ENCODE measurements at places on chromosomes 1 and 21. TPM values are rescaled to one million over a fixed set of nuclear protein-coding genes. Genes with fewer than 3 reads are reported as not detected.

DNA sequence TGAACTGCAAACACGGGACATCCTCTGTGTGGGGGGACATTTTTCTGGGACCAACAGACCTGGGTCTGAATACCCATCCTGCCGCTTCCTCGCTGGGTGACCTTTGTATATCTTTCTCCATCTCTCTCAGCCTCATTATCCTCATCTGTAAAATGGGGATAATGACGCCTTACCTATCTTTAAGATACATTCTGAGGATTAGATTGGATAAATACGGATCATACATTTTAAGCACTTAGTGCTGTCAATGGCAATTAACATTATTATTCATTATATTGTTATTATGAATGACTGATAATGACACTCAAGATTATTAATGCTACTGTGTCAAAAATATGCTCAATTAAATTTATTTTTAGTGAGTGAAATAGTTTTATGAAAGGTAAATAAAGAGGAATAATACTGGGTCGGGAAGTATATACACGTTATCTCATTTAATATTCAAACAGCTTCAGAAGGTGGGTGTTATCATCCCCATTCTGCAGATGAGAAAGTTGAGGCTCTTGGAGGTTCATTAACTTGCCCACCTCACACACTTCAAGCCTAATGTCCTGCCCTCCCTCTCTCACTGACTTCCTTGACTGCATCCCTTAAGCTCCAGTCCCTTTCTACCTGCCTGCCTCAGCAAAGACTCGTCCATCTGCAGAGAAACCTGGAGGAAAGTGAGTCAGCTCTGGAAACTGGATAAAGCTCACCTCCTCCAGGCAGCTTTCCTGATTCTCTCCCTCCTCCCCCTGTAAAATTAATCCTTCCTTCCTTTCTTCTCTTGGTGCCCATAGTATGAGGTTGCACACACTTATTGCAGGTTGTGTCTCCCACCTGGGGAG is 120.7 kb upstream of the JUN start:
- no peak for DNase-seq

GRCh38 chr1:151058692-151059091 is 730 bp downstream of the CDC42SE1 start:
- DNase-seq: no peak

DNA sequence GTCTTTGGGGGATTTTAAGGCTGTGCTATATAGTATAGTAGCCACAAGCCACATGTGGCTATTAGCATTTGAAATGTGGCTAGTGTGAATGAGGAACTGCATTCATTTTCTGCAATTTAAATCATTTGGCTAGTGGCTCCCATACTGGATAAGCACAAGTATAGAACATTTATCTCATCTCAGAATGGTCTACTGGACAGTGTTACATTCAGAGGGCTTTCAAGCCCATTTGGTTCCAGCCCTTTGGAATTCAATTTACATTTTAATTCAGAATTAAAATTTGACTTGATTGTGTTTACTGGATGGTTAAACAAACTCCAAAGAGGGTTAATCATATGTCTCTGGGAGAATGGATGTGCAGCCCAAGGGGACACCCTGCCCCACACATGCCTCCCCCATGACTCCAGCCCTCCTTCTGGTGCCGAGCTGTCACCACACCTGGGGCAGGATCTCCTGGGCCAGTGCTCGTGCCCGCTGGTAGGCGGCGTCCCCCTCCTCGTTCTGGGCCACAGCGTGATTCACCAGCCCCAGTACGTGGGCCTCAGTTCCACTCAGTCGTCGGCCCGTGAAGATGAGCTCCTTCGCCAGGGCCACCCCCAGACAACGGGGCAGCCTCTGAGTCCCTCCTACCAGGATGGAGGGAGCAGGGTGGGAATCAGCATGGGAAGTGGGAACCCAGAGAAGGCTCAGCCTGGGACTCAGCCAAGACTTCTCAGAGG is 17.2 kb downstream of the ECHDC2 start:
- no peak for DNase-seq

CLEC20A gene
- polyA plus RNA-seq: not detected

- no peak for DNase-seq
These were observed 136.9 kb downstream of the DUSP10 start for GRCh38 chr1:221604948-221605347.

FAM72C gene
- 0.71 TPM for polyA plus RNA-seq

- no peak for DNase-seq
These were observed 41.8 kb downstream of the ETS2 start for GRCh38 chr21:38847556-38847955.

DNA sequence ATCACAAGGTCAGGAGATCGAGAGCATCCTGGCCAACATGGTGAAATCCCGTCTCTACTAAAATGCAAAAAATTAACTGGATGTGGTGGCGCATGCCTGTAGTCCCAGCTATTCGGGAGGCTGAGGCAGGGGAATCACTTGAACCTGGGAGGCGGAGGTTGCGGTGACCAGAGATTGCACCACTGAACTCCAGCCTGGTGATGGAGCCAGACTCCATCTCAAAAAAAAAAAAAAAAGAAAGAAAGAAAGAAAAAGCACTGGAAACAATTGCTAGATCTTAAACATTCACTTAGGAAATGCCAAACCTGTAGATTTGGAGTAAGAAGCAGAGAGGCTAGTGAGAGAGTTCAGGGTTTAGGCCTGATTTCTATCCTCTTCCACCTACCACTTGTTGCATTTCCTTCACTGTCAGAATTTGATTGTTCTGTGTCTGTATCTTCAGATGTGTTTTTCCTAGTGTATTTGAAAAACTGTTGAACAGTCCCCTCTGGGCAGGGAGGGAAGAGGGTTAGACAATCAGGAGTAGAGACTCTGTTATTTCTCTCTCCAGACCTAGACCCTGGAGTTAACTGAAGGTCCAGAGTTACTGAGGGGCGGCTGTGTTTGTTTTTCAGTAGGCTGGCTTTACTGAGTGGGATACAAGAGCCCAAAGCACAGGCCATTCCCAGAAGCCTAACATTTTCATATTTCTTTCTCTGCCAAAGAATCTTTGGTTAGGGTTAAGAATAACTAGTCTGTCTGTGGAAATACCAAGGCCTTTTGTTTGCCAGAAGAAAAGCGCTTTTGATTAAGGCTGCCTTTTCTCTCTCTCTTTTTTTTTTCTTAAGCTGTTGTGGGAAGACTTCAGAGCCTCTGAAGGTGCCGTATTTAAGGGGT is 31.1 kb upstream of the MACF1 start:
- DNase-seq: no peak

GRCh38 chr1:51044199-51044598 is 57.8 kb upstream of the C1orf185 start:
- no peak for DNase-seq

ANKRD35 gene
- 1.4 TPM for polyA plus RNA-seq

DNA sequence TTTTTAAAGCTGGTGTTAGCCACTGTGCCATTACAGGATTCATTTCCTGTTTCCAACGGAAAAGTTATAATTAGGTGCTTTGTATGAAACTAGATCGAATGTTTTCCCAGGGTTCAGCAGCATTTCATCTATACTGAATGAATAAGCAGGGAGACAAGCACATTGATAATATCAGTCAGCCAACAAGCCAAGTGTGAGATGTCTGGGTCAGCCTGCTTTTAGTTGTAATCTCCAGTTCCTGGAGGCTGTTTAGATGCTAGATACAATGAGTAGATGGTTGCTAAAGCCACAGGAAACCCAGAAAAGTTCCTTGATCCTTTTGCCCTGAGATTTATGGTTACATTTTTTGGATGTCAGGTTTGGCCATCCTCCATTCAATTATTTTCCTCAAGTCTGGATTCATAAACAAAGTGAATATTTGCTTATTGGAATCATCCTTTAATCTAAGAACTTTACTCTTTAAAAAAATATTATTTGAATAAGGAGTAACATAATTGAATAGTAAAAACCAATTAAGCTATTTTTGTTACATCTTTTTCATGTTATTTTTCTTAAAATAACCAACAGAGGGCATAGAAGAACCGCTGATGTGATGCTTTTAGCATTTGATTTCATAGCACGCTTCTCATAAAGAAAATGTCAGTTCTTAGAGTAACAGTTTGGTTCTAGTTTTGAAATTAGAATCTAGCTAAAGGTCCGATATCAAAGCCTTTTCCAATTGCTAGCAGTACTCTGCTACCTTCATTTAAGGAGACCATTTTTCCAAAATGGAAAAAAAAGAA is 76.6 kb downstream of the HSPA13 start:
- DNase-seq: no peak

DNA sequence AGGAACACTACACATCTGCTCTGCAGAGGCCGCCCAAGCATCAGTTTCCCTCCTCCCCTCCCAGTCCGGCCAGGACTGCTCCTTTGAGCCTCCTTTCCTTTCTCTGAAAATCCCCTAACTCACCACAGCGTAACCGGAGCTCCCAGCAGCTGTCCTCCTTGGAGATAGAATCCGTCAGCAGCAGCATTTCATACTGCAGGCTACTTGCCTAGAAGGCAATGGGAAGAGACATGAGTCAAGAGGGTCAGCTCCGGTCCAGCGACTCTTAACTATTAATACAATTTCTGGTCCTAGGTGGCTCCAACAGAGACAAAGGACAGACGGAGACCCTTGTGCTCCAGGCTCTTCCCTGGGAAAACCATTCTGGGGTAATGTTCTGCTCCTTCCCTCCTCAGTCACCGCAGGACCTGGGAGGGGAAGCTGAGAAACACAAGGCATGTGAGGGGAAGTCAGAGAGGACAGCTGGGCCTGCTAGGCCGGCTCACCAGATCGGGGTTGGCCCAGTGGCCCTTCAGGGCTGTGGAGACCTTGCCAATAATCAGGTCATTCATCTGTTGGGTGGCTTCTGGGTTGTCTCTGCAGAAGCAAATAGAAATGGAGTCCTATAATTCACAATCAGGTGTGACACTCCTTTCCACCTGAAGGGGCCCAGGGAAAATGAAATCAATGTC is 99.7 kb downstream of the UBR4 start:
- DNase-seq: no peak

DNA sequence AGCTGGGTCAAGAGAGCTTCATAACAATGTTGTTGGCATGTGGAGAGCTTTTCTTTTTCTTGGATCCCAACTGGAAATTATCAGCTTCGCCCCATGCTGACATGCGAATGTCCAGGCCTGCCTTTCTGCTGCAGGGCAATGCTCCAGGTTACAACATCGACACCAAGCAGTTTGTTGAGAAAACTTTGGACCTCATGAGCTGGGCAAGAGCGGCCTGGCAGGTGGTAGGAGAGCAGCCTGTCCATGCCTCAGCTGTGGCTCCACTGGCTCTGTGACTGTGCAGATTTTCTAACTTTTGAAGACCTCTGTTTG is 41.4 kb downstream of the MTARC1 start:
- no peak for DNase-seq

DNA sequence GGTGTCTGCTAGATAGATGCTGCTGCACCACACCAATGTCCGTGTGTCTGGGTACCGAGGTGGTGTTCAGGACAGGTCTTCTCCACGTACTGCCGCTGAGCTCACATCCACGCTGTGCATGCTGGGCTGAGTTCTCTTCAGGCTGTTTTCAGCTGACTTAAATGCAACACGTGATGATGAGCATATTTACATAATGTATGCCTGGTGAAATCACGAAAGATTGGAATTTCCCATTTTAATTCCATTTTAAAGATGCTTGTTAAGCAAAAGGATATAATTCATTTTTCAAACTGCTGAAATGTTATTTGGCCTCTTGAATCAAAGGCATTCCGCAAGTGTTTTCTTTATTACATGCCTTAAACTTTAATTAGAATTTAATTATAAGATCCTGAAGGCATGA is 107.9 kb downstream of the FGGY start:
- peak; percentile 19 for DNase-seq

GRCh38 chr21:36282568-36283230 is 37.3 kb upstream of the MORC3 start:
- DNase-seq: no peak

DNA sequence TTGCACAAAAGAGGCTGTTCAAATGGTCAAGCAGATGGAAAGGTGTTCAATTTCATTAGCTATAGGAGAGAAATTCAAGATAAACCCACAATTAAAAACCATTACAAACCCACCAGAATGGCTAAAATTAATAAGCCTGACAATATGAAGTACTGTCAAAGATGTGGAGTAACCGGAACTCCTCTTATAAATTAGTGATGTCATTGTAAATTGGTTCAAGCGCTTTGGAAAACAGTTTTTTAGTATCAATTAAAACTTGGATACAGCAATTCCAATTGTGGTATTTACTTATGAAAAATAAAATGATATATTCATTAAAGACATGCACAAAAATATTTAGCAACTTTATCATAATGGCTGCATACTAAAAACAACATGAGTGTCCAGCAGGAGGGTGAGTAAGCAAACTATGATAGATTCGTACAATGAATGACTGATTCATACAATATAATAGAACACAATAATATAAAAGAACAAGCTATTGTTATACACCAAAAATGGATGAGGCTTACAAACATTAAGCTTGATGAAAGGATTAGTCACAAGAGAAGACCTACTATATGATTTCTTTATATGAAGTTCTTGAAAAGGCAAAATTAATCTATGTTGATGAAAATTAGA is 38.4 kb upstream of the FGGY start:
- DNase-seq: no peak

CR2 gene
- not detected for polyA plus RNA-seq

DNA sequence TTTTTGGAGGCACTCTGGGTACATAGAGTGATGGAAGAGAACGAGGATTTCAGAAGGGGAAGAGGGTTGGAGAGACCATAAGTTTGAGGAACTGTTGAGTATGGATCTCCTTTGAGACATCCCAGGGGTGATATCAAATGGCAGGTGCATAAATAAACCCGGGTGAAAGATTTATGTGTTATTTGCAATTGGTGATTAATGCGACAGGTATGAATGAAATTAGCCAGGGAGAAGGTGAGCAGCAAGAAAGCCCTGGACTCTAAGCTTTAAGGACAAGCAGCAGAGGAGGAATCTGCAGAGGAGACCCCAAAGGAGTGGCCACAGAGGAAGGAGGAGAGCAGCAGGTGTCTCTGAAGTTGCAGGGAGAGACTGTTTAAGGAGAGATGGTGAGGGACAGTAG is 8.8 kb upstream of the REN start:
- DNase-seq: no peak

GRCh38 chr1:8742022-8742924 is 75.2 kb downstream of the RERE start:
- no peak for DNase-seq

- DNase-seq: no peak
These were observed 3.3 kb upstream of the GUCA2A start for GRCh38 chr1:42167611-42168390.

AP4B1 gene
- polyA plus RNA-seq: 9.5 TPM

- DNase-seq: no peak
These were observed 1.6 kb upstream of the HPCA start for GRCh38 chr1:32884726-32885125.

DNA sequence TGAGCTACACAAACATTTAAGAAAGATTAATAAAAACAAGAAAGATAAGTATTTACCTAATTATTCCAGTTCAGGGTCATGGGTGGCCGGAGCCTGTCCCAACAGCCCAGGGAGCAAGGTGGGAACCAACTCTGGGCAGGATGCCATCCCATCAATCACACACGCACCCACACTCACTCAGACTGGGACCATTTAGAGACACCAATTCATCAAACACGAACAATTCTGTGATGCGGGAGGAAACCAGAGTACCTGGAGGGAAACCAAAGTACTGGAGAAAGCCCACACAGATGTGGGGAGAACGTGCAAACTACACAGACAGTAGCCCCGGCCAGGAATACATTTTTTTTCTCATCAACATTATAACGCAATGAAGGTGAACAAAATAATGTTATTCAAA is 16.2 kb downstream of the WASF2 start:
- DNase-seq: no peak

GRCh38 chr1:224534731-224535130 is 81.4 kb upstream of the CNIH3 start:
- no peak for DNase-seq

KCNE2 gene
- not detected for polyA plus RNA-seq
